NCI-H82 (cell line): ENCODE measurements at places on chromosomes 13 and 19.

DNA sequence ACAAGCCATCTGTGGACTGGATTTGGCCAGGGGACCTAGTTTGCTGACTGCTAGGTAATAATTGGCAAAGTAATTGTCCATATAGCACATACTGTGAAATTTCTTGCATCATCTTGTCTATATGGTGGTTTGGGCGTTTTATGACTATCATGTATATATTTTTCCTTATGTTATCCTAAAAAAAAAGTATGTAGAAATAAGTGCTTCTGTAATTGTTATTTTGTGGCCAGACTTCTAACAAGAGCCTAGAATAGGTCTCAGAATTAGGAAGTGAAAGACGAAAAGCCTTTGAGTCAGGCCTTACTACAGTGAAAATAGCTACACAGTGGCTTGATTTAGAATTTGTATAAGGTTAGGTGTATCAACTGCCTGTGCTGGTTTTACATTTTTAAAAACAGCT lies 4.2 kb downstream of the FNDC3A start:
- DNase-seq, result no peak

DNA sequence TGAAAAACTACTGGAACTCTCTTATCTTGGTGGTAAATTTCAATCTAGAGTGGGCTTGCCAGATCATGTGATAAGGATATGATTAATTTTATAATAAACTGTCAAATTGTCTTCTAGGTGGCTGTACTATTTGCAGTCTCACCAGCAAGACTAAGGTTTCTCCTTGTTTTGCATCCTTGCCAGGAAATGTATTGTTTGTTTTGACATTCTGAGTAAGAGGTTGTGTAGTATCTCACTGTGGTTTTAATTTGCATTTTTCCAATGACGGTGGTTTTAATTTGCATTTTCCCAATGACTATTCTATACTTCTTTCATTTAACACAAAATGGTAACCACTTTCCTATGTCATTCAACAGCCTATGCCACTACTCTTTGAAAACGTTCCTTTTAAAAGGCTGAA lies 2.0 kb downstream of the CAB39L start:
- no peak for DNase-seq

- no peak for DNase-seq
Observed at GRCh38 chr13:94558716-94559115, 37.2 kb downstream of the TGDS start.

DNA sequence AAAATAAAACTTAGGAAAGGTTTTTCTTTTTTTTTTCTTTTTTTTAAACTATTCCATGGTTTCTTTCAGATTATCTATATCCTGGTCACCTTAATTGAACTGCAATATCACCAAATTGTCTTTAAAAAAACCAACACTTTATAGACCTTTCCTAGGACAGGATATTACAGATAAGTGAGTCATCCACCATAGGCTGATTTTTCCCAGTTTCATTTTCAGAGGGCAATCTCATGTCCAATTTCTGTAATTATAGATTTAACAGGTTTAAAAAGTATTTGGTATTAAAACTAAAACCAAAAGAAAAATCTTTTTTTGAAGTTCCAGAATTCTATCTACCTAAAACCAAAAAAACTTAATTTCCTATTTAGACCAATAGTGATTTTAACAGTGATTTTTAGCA lies 13.2 kb downstream of the SPART start:
- no peak for DNase-seq

DNA sequence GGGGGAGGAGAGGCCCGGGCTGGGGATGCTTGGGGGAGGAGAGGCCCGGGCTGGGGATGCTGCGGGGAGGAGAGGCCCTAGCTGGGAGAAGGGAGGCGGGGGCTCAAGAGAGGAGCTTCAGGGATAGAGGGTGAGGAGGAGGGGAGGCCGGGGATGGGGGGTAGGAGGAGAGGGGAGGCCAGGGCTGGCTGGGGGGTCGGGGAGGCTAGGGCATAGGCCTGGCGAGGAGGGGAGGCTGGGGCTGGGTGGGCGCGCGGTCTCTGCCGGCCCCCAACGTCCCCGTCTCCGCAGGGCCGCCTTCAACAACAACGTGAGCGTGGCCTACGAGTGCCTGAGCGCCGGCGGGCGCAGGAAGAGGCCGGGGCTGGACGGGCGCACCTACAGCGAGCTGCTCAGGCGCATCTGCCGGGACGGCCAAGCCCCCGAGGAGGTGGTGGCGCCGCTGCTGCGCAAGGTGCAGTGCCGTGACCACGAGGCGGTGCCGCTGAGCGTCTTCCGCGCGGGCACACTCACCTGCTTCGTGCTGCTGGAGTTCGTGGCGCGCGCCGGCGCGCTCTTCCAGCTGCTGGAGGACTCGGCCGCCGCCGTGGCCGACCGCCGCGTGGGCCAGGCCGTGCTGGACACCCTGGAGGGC lies 11.4 kb downstream of the TPGS1 start:
- peak; percentile 46 for DNase-seq

DNA sequence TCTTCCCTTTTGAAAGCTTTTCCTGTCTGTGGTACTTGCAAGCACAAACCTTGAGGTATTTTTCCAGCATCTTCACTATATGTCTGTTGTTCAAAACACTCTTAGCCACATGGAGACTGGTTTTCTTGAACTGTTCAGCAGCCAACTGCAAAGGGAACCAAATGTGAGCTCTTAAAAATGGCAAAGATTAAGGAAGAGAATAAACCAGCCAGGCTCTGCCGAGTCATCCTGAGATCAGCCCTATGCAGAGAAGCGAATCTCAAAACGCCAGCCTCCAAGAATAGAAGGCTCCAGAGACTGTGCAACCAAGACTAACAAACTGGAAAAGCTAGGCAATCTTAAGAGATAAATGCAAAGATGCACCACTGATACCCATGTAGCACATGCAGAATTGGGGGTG lies 20.7 kb downstream of the AKAP8 start:
- no peak for DNase-seq

DNA sequence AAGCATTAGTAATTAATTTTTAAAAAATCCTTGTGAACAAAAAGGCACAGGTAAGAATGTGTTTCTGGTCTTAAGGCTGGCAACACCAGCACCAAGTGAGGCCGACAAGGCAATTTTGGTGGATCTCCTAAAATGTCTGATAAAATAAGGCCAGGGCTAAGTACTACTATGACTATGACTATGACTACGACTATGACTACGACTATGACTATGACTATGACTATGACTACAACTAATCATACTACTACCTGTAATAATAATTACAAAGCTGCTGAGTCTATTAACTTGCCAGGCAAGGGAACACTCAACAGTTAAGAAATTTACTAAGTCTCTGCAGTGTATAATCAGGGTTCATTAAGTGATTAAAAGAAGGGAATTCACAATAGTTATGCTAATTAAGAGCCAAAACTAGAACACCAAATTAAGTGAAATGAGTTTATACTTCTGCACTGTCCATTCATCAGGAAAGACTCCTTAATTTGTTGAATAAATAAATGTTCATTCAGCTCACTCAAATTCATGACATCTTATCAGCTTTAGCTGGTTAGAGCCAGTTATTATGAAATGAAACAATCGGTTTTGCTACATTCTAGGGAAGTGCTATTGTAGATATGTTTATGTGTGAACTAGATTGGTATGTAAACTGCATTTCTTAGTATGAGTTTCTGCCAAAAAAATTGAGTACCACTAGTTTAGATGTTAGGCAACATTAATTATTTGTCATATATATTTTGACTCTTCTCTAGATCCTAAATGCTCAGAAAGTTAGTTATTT lies 1626.2 kb upstream of the PCDH20 start:
- no peak for DNase-seq

DNA sequence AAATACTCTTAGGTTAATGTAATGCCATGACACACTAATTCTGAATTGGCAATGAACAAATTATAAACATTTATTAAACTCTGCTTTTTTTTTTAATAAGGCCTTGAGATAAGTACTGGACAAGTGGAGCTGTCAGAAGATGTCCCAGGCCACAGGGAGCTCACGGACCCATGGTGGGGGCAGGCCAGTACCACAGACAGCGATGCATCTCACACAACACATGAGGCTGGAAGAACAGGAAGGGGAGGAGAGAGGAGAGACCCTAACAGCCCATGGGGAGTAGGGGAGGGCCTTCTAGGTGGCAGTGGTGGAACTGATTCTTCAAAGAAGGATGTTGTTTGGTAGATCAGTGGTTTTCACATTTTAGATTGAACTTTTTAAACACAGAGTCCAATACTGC lies 128.4 kb downstream of the LHFPL6 start:
- no peak for DNase-seq

DNA sequence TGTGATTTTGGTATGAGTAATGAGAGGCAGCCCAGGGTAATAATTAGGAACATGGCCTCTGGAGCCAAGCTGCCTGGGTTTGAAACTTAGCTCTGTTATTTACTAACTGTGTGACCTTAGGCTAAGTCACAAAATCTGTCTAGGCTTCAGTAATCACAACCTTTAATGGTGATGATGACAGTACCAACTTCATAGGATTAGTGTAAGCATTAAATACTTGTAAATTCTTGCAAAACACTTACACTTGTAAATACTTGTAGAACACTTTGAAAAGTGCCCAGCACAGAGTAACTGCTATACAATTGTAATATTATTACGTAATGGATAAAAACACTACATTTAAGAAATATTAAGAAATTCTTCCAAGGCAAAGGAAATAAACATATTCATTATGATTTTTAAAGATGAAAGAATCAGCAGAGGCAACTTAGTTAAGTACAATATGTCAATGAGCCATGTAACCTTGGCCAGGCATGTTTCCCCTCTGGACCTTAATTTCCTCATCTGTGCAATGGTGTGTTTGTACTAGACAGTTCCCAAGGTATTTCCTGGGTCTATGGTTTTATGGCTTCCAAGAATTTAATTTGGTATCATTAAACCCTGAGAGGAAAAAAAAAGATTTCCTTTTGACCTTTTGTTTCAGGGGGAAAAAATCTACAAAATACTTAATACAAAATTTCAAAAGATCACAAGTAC lies 628.5 kb upstream of the KLHL1 start:
- DNase-seq, result peak; percentile 59

- no peak for DNase-seq
Observed at GRCh38 chr13:25752957-25753551, 298.8 kb downstream of the SHISA2 start.

DNA sequence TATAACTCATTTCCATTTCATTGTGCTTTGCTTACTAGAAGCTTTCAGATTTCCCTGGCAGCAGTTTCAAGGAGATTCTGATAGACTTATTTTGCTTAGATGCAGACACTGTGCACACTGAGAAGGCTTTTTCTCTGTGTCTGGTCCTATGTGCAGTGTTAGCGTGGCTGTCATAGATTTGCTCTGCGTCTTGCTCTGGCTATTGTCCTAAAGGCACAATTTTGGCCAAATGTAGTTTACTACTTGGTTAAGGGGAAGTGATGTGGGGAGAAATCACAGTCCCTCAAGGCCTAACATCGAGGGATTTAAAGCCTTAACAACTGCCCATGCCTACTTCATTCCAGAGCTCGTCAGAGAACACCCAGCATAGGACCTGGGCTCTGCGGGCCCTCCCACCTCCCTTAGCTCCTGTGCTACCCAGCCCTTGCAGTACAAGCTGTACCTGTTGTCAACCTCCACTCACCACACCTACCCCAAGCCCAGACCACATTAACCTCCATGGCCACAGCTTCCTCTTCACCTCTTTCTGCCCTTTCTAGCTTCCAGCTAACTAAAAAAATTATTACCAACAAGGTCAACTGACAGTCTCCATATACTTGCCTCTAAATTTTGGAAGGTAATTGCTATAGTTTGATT lies 38.9 kb upstream of the KATNAL1 start:
- DNase-seq, result no peak

GRCh38 chr19:35433448-35433847 lies 14.6 kb upstream of the FFAR2 start:
- DNase-seq, result no peak

DNA sequence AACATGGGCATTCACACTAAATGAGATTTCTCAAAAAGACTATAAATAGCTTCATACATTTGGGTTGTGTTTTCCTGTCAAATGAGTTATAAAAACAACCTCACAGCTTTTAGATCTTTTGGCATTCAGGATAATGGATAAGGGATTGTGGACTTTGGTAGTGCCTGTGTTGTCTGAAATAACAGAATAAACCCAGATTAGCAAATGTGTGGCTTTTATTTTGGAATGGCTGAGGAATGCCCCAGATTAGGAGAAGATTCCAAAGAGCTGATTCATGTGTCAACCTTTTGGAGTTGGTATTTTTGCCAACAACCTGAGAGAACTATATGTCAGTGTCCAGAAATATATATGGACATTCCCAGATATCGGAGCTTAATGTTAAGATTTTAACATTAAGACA lies 164.7 kb downstream of the MTUS2 start:
- no peak for DNase-seq

DNA sequence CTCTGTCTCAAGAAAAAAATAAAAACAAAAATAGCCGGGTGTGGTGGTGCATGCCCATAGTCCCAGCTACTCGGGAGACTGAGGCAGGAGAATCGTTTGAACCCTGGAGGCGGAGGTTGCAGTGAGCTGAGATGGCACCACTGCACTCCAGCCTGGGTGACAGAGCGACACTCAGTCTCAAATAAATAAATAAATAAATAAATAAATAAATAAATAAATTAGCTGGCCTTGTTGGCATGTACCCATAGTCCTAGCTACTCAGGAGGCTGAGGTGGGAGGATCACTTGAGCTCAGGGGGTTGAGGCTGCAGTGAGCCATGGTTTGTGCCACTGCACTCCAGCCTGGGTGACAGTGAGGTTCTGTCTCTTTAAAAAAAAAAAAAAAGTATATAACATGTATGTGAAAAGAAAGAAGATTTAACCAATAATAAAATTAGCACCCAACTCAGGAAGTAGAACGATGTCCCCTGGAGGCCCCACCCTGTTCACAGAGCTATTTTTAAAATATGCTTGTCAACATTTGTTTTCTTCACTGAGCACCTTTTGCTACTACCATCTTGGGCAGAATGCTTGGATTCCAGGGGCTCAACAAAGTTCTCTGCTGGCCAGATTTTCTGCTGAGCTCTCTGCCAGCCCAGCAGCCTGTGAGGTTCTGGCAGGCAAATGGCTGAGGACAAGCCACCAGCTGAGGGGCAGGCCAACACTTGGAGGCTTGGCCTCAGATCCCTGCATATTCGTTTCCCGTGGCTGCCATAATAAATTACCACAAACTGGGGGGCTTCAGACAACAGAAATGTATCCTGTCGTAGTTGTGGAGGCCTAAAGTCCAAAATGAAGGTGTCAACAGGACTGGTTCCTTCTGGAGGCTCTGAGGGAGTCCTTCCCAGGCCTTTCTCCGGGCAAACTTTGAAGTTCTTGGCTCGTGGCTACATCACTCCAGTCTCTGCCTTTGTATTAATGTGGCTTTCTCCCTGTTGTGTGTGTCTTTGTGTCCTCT lies 5.2 kb downstream of the SLC25A42 start:
- no peak for DNase-seq

GRCh38 chr19:30326393-30326710 lies 45.8 kb upstream of the ZNF536 start:
- no peak for DNase-seq

GRCh38 chr13:29619995-29620394 lies 24.5 kb upstream of the SLC7A1 start:
- DNase-seq, result no peak

- DNase-seq, result peak; percentile 95
Observed at GRCh38 chr19:35643255-35644205, 2.0 kb downstream of the ETV2 start.
